Hindlimb muscle (tissue), 1 donor: ENCODE measurements at places on chromosomes 2 and 18.

- DNase-seq, result no peak
Measured at GRCh38 chr2:143901185-143901842, 618.6 kb downstream of the ZEB2 start.

DNA sequence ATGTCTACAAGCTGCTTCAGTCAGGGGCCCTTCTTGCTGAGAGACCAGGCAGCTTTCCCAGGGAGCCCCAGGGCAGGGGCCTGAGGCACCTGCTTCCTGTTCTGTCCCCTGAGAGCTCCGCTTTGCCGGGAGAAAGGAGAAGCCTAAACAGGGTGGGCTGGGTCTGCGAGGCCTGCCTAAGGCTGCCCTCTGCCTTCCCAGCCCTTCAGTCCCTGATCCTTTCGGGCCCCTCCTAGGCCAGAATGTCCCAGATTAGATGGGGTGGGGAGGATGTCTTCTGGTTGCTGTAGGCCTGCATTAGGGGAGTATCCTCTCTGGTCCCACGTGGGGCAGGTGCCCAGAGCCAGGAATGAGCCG lies 72.4 kb downstream of the TGOLN2 start:
- DNase-seq, result no peak

DNA sequence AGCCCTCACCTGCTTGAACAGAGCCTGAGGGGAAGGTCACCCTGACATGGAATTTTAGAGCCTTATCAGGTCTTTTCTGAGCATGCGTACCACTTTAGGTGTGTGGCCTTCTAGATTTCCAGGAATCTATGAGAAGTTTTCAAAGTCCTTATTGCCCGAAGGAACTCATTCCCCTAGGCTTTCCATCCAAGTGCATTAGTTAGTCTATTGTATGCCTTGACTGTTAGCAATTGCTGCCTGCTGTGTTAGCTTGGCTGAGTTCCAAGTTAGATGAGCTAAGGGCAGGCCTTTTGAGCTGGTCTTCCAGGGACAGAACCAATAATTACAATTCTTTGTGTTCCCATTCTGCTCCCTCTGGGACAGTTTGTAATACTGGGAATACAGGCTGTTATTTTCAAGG lies 30.8 kb upstream of the PUM2 start:
- DNase-seq, result peak; percentile 51

DNA sequence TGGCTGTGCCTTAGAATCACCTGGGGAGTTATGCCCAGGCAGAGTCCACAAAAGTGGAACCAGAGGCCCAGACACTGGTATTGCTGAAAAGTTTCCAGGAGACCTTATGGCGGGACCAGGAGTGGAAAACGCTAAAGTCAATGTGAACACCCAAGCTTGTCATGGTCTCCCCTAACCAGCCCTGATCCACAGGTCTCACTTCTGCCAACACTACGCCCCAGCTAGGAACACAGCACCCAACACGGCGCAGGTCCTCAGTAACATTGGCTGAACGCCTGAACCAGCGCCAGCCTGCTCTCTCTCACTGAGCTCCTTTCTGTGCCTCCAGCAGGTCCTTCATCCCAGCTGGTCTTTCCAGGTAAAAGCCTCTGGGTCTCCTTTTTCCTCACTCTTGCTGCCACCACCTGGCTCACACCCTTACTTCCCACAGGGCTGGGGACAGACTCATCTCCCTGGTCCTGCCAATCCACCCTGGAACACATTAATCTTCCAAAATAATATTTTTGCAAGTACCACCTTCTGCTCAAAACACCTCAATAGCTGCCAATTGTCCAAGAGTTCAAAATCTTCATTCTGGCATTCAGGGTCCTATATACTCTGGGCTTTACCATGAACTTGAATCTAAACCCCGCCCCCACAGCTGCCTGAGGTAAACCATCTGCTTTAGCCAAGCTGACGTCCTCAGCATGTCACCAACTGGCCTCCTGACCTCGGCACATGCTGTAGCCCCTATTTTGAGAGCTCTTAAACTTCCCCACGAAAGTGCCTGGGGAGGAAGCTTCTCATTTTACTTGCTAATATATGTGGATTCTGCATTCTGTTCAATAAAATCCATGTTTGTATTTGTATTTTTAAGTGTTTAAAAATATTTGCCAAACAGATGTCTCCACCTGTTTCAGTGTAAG lies 34.6 kb downstream of the ADCY3 start:
- peak; percentile 40 for DNase-seq
